ENCODE measurements at places on chromosomes 3 and 15.

- no peak for DNase-seq
Measured at GRCh38 chr15:69540622-69541021, 88.0 kb downstream of the RPLP1 start.

DNA sequence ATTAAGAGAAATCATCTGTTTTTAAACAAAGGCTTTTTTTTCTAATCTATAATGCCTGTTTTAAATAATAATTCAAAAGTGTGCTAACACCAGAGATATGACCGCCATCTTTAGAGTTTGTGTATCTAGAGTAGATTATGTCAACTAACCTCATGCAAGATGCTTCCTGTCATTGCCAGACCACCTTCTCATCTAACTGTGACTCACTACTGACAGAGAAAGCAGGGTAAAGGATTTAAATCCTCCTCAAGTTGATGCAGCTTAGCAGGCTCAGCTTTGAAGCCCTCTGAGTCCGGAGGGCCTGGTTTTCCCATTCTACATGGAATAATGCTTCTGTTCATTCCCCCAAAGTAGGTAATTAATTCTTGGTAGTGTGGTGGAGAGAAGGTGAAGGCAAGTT, 108.5 kb downstream of the ECT2 start:
- no peak for DNase-seq

DNA sequence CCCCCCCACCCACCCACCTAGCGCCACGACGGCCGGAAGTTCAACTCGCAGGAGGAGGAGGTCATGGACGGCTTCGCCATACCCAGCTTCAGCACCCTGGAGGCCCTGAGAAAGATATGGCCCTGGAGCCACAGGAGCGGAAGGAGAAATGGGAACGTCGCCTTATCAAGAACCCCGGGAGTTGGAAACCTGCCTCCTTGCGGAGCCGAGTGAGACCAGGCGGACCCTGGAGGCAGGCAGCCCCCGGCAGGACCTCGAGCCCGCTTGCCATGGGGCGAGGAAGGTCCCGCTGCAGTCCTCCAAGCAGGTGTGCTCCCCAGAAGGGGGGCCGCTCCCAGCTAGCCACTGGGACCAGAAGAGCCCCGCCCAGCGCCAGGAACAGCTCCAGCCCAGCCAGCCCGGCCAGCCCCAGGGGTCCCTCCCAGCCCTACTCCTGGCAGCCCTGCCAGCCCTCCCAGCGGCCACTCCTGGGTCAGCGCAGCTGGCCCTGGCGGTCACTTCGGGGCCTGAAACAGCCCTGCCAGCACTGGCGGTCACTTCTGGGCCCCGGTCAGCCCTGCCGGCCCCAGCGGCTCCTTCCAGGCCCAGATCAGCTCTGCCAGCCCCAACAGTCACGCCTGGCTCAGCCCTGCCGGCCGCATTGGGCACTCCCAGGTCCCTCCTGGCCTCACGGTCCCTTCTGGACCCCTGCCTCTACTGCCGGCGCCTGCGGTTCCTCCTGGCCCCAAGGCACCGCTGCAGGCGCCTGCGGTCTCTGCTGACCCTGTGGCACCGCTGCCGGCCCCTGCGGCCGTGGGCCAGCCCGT, 10.3 kb upstream of the ROPN1B start:
- no peak for DNase-seq

GRCh38 chr3:16595778-16596177, 9.4 kb downstream of the DAZL start:
- DNase-seq = no peak

- DNase-seq = no peak
Measured at GRCh38 chr3:187694801-187695200, 7.6 kb downstream of the RTP2 start.

GRCh38 chr3:36525115-36525801, 145.0 kb downstream of the STAC start:
- DNase-seq = no peak

GRCh38 chr15:31273258-31273941, 53.2 kb upstream of the KLF13 start:
- peak; percentile 53 for DNase-seq

DNA sequence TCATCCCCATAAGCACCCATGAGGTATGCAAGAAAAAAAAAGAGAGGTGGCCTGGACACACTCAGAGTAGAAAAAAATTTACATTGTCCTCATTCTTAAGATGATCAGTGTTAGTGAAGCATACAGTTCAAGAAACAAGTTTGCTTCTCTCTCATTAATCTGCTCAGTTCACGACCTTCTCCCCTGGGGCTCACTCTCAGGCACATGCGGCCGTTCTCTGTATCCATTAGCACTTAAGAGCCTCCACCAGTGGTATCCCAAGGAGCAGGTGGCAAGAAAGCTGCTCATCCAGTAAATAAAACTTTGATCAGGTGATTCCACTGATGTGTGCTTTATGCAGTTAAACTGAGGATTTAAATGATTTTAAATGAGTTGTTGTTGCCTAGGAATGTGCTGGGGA, 57.4 kb downstream of the ARHGAP31 start:
- DNase-seq = no peak

- no peak for DNase-seq
Measured at GRCh38 chr3:89261673-89262072, 154.3 kb downstream of the EPHA3 start.

- DNase-seq = peak; percentile 68
Measured at GRCh38 chr15:67836134-67836455, 3.8 kb downstream of the RNU6-1 start.

DNA sequence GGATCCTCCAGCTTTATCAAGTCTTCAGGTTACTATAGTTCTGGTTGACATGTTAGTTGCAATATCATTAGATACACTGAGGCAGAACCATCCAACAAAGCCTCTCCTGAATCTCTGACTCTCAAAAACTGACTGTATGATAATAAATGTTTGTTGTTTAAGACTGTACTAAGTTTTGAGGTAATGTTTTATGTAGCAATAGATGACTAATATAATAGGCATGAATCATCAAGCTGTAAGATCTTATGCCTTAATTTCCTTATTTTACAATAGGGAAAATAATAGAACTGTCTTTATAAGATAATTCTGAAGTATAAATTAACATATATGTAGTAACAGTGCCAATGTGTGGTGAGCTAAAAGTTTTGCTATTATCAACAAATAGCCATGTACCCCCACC, 88.9 kb upstream of the TBC1D5 start:
- no peak for DNase-seq

DNA sequence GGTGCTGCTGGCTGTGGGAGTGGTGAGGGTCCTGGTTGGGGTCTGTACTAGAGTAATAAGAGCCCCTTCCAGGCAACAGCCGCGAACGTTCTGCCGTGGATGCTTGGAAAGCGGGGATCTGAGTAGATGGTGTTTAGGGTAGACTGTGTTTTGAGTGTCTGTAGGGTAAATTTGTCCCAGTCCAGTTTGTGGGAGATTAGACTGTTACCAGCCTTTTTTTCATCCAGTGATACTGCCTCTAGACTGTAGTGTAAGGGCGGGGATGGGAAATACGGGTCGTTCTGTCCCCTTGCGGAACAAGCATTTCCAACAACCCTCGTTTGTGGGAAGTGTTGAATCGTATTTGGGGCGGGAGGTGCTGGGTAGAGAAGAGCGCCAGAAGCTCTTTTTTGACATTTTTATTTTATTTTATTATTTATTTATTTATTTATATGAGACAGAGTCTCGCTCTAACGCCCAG, 424 bp downstream of the HAUS2 start:
- DNase-seq = no peak

DNA sequence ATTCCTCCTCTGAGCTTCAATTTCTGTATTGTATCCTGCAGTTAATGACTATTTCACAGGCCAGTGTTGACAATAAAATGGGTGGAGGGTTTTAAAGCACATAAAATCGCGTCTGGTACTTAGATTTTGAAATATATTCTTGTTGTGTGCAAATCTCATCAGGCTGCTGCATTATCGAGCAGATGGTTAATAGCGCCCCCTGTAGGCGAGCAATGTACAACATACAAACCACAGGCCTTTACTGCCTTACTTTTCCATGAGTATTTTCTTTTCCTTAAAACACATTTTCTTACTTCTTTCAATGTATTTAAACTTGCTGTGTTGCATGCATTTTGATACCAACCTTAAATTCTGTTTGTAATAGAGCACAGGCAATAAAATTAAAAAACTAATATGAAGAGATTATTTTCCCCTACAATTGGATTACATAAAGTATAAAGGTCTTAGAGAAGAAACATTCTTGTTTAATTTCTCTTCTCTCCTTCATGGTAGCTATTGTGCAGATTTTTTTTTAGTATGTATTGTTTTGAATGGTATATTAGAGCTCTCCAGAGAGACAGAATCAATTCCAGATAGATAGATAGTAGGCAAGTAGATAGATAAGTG, 608.4 kb downstream of the CADM2 start:
- DNase-seq = no peak

DNA sequence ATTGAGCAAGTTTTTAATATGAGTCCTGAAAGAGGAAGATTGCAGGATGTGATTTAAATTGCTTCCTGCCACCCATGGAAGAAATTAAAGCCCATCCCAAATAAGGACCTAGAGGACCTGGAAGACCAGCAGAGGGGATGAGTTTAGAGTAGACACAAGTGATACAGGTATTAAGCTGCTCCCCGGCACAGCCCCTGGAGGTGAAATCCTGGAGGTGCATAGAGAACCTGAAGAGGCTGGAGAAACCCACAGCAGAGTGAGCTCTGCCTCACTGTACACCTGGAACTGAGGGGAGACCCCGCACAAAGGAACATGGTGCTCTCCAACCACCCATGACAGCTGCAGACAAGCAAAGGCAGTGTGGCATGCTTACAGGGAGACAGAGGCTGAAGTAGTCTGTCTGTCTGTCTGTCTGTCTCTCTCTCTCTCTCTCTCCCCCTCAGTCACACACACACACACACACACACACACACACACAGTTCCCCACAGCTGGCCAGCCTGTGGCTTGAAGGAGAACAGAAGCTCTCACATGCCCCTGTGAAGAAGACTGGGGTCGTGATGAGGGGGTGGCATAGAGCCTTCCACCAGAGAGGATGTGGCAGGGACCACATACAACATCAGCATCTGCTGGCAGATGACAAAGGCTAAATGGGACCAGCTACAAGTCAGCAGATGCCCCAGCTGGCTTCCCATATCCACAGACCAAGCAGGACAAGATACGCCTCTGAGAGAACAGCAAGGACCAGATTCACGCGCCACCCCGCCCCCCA, 38.1 kb downstream of the FSIP1 start:
- DNase-seq = no peak

- DNase-seq = no peak
Measured at GRCh38 chr15:25790000-25790660, 73.0 kb downstream of the ATP10A start.

- no peak for DNase-seq
Measured at GRCh38 chr3:11551036-11551435, 92.7 kb downstream of the VGLL4 start.

- no peak for DNase-seq
Measured at GRCh38 chr3:99927671-99928457, 110.2 kb downstream of the CMSS1 start.

- no peak for DNase-seq
Measured at GRCh38 chr3:142819179-142819578, 69.7 kb downstream of the PCOLCE2 start.

GRCh38 chr3:64303401-64303800, 78.1 kb upstream of the PRICKLE2 start:
- no peak for DNase-seq

DNA sequence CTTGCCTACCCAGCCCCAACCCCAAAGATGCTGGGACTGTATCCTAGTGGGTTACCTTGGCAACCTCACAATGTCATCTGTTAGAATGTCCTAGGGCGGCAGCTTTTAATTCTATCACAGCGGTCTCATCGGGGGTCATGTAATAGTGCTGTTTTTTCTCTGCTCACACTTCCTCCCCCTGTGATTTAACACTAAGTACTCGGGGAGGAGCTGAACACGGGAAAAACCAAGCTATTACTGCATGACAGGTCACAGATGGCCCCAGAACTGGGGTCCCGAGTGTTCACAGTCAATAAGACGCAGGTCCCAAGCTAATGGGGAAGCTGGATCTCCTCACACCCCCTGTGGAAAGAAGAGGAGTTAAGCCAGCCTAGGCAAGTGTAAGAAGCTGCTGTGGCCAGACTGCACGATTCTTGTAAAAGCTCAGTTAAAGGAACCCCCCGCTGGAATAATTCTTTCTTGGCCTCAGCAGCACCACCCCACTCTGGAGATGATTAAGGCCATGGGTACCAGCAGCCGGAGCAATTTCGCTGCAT, 2.5 kb upstream of the RFTN1 start:
- no peak for DNase-seq

DNA sequence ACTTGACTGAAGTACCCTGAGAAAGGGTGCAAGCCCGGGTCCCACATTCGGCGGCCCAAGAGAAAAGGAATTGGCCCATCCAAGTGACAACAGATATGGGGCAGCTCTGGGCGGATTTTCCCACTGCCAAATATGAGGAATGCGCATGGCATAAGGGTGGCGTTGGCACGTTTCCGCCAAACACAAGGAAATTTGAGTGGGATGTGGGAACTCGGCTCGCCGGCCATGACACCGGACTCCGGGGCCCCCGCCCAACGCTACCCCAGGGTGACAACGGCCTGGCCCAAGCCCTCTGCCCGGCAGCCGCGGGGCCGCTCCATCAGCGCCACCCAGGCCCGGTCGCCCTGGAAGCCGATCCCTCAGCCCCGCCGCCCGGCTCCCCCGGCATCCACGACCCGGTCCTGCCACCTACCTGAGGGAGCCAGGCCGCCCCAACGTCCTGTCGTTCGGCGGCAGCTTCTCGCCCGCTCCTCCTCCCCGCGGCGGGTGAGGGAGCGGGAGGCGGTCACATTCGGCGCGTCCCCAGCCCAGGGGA, 449 bp downstream of the RAF1 start:
- DNase-seq = no peak

- DNase-seq = no peak
Measured at GRCh38 chr3:54374214-54374852, 252.0 kb downstream of the CACNA2D3 start.

- DNase-seq = no peak
Measured at GRCh38 chr3:127800508-127800907, 21.8 kb downstream of the MGLL start.

DNA sequence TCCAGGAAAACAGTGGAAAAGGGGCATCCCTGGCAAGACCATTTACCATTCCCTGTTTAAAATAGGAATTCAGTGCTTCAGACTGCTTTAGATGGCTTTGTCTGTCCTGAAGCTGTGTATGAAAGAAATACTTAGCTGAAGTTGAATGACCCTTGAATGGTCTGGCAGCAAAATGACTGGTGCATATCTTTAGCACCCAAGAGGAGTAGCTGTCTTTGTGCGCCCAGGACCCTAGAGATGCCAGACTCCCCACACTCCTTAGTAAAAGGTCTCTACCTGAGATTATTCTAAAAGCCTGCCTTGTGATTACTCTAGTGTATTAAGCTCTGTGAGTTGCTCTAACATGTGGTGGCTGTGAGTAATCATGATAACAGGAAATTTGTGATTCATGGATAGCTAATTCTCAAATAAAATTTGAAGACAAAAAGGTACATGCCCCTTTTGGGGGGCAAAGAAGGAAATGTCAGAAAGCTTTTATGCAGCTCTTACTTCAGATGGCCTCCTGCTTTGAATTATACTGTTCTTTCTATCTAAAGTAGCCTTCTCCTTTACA, 3.2 kb downstream of the MAPKBP1 start:
- DNase-seq = no peak

- DNase-seq = no peak
Measured at GRCh38 chr15:41648097-41648496, 12.1 kb upstream of the MGA start.

- no peak for DNase-seq
Measured at GRCh38 chr15:59936741-59937140, 67.4 kb upstream of the FOXB1 start.

Measured in activated CD8-positive, alpha-beta memory T cell treated with anti-CD3 and anti-CD28 coated beads for 24 hours (primary cell).